ENCODE measurements at places on chromosomes 16 and 17.

GRCh38 chr17:82831041-82831817, 8.6 kb downstream of the ZNF750 start:
- no peak for DNase-seq

- DNase-seq = no peak
These were observed 304.6 kb downstream of the ABCC12 start for GRCh38 chr16:47851146-47851545.

GRCh38 chr16:28210979-28211588, 681 bp downstream of the XPO6 start:
- peak; percentile 47 for DNase-seq

- no peak for DNase-seq
These were observed 541 bp downstream of the VKORC1 start for GRCh38 chr16:31094088-31094423.

GRCh38 chr16:77117707-77118106, 73.3 kb upstream of the MON1B start:
- DNase-seq = no peak

- DNase-seq = no peak
These were observed 117.6 kb upstream of the ZNF750 start for GRCh38 chr17:82957469-82957795.

GRCh38 chr17:69757688-69758430, 317.2 kb upstream of the KCNJ16 start:
- DNase-seq = no peak

GRCh38 chr17:77281122-77281903, 140.5 kb downstream of the SEC14L1 start:
- DNase-seq = peak; percentile 6

DNA sequence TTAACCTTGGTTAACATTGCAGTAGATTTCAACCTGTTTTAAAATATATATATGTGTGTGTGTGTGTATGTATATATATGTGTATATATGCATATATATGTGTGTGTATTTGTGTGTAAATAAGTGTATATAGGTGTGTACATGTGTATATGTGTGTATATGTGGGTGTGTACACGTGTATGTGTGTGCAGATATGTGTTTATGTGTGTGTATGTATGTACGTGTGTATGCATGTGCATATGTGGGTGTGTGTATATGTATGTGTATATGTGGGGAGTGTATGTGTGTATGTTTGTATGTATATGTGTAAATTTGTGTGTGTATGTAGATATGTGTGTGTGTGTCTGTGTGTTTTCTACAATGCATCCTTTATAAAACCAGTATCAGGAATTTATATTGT, 205.5 kb upstream of the FOXF1 start:
- DNase-seq = no peak

GRCh38 chr17:37671824-37672547, 28.7 kb upstream of the DDX52 start:
- DNase-seq = no peak

GRCh38 chr16:49858200-49859124, 2.5 kb upstream of the ZNF423 start:
- DNase-seq = peak; percentile 44

DNA sequence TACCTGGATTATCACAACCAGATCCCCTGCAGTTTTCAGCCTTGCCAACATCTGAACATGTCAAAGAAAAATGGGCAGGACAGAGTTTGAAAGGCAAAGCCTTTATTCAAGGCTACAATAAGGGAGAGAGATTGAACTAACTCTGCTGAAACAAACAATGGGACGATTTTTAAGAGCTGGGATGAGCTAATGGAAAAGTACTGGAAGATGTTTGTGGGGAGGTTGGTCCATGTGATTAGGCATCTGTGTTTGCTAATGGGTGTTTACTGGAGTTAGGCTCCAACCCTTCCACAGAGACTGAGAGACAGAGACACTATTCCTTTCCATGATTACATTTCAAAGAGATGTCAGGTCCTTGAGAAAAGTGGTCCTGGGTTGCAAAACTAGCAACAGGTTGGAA, 35.0 kb upstream of the HSBP1 start:
- DNase-seq = no peak

DNA sequence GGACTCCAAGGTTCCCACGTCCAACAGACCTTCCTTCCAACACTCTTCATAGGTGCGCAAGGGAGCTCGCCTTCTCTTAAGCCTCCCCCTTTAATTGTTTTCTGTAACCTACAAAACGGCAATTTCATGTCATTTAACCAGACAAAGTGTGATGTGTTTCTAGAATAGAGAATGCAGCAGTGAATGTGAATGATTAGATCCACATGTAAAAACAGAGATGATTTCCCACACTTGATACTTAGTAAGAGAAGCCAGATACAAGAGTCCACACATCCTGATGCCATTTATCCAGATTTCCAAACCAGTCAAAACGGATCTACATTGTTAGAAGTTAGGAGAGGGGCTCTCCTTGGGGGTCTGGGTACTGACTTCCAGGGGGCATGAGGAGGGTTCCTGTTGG, 89.3 kb downstream of the IRF8 start:
- no peak for DNase-seq

GRCh38 chr16:86508028-86508946, 2.0 kb upstream of the FOXF1 start:
- no peak for DNase-seq

- DNase-seq = no peak
These were observed 181.1 kb downstream of the UTP18 start for GRCh38 chr17:51441431-51441830.

GRCh38 chr16:83933885-83934683, 19.0 kb upstream of the OSGIN1 start:
- DNase-seq = no peak

- DNase-seq = no peak
These were observed 42.6 kb downstream of the CFAP20 start for GRCh38 chr16:58086381-58087208.

DNA sequence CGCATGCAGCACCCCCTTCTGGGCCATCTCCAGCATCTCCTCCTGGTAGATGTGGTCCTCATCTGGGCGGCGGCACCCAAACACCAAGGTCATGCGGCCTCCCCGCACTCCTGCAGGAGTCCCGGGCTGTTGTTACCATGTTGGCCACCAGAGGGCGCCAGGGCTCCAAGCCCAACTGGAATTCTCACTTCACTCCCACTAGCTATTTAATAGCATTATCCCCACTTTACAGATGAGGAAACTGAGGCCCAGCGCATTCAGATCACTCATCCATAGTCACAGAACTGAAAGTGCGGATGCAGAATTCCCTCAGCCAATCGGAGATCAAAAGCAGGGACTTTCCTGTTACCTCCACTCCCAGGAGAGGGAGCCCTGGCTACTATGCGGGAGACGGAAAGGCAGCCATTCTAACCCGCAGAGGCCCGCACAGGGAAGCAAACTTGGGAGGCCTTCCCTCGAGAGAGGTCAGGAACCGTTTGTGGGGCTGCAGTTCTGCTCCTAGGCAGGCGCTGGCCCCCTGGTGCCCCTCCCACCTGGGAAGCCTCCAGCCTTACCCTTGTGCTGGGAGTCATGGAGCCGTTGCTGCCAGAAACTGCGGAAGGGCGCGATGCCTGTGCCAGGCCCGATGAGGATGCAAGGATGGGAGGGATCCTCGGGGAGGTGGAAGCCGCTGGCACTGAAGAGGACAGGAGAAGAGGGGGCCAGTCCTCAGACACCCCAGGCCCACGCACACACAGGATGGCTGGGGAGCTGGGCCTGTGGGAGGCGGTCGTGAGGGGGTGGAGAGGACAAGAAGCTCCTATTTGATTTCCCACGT, 40.1 kb downstream of the NOS2 start:
- peak; percentile 28 for DNase-seq
